Stimulated activated CD4-positive, alpha-beta T cell treated with anti-CD3 and anti-CD28 coated beads, Interleukin-15, amount 100 ng/mL, for 24 hours (primary cell): ENCODE measurements at places on chromosomes 7 and 10.
A peak's percentile ranks its signal among the peaks of the same experiment; 100 is the strongest.

DNA sequence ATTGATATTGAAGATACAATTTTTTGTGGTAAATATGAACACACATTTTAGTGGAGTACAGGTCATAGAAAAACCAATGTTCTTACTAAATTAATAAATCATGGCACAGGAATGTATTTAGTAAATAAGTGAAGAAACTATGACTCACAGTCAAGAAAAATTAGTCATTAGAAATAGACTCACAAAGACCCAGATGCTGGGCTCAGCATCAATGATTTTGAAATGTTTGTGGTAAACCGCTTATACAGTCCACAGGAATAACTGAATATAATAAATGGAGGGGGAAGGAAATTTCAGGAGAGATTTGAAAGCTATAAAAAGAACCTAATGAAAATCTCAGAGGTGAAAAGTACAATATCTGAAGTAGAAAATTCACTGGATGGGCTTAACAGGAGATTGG, 138.3 kb upstream of the ADCY1 start:
- DNase-seq = no peak

DNA sequence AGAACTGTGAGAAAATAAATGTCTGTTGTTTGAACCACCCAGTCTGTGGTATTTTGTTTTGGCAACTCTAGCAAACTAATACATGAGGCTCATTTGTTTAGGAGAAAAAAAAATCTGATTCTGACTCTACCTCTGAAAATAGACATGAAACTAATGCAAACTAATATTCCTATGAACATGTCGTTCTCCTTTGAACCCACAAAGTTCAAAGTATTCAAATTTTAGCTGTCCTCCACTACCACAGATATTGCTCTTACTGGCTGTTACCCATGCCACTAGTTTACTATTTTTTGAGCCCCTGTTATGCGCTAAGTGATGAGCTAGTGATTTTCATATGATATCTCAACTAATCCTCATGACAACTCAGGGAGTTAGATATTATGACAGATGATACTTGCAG, 58.8 kb upstream of the ZNF804B start:
- DNase-seq = no peak

GRCh38 chr10:17290226-17290625, 62.2 kb downstream of the VIM start:
- DNase-seq = peak; percentile 20

DNA sequence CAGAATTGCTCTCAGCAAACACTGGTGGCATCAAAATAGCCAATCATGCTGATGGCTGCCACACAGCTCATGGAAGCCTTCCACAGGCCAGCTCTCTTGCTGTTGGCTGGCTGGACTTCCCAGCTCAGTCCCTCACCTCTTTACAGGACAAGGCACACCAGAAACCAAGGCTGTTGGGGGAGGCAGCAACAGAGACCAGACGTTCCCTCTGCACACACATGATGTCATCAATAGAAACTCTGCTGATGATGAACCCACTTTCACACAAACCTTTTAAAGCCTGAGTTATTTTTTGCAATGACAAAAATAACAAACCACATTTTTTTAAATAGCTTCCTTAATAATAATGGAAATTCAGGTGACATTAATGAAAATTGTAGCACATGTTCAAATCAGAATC, 300.9 kb upstream of the C7orf33 start:
- no peak for DNase-seq

GRCh38 chr7:56092789-56093531, at the start of gene PHKG1:
Gene PHKG1 (minus strand): TSS chr7:56092952. CDS start chr7:56088941, 4,011 bp downstream.
- DNase-seq = no peak

DNA sequence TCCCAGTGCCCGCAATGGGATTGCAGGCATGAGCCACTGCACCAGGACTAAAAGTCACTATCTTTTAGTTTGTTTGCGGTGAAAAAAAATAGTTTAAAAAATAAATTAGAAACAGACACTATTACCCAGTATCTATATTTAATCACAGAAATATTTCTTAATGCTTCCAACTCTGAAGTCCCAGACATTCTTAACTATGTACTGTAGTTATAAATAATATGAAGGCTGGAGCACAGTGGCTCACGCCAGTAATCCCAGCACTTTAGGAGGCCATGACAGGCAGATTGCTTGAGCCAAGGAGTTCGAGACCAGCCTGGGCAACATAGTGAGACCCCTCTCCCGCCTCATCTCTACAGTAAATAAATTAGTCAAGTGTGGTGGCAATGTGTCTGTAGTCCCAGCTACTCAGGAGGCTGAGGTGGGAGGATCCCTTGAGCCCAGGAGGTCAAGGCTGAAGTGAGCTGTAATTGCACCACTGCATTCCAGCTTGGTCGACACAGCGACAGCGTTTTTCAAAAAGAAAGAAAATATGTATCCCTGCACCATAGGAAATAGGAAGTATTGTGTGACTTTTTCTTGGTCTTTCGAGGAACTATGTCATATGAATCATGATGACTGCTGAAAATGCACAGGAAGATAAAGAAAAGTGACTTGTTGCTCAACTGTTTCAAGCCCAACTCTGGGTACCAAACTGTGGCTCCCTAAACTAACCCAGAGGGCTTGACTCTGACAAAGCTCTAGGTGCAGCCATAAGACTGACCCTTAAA, 74.9 kb upstream of the STEAP1B start:
- DNase-seq = no peak

DNA sequence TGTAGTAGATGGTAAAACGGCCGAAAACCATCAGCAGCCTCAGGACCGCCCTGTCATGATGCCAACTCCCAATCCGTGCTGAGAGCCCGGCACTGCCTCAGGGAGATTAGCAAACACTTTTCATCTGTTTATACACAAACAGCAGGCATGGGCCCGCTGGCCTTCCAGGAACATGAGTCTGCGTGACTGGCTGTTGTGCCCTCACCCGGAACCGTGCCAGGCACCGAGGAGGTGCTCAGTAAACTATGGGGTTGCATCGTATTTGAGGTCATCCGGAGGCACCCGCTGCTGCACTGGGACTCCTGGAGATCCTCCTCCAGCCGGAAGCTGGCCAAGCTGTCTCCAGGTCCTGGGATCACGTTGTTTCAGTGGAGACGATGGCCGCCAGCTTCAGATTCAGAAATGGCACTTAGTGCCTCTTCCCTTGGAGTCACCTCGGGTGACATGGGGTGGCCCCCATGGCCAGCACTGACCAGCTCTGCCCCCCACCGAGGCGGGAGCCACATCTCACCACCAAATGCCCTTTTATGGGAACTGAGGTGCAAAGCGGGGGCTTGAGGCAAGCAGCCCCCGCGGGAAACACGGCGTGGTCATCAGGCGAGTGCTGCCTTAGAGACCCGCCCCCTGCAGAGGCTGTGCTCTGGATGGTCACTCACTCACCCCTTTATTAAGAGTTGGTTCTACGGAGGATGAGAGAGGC, 585.9 kb downstream of the PTPRN2 start:
- DNase-seq = no peak

GRCh38 chr7:21134631-21135030, 293.3 kb upstream of the SP4 start:
- no peak for DNase-seq

GRCh38 chr7:155680864-155681263, 36.4 kb downstream of the RBM33 start:
- no peak for DNase-seq

GRCh38 chr7:33221390-33221789, 92.0 kb downstream of the BBS9 start:
- DNase-seq = no peak

- no peak for DNase-seq
Observed at GRCh38 chr7:110921595-110922151, 169.3 kb upstream of the LRRN3 start.

DNA sequence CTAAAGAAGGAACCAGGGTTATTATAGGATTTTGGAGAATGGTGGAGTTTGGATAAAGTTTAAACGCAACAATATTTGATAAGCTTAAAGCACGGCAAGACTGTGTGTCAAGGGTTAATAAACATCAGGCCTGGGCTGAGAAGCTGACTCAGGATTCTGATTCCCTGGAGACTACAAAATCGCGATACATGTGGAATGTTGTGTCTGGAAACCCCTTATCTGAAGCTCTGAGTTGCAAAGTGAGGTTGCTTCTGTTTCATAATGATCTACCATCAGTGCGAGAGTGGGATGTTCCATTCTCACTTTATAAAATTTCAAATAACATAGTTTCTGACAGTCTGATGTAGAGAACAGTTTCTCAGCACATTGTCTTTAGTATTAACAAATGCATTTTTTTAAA, 7.8 kb downstream of the C1GALT1 start:
- DNase-seq = no peak

GRCh38 chr10:1509011-1509530, 228.3 kb downstream of the ADARB2 start:
- DNase-seq = no peak

DNA sequence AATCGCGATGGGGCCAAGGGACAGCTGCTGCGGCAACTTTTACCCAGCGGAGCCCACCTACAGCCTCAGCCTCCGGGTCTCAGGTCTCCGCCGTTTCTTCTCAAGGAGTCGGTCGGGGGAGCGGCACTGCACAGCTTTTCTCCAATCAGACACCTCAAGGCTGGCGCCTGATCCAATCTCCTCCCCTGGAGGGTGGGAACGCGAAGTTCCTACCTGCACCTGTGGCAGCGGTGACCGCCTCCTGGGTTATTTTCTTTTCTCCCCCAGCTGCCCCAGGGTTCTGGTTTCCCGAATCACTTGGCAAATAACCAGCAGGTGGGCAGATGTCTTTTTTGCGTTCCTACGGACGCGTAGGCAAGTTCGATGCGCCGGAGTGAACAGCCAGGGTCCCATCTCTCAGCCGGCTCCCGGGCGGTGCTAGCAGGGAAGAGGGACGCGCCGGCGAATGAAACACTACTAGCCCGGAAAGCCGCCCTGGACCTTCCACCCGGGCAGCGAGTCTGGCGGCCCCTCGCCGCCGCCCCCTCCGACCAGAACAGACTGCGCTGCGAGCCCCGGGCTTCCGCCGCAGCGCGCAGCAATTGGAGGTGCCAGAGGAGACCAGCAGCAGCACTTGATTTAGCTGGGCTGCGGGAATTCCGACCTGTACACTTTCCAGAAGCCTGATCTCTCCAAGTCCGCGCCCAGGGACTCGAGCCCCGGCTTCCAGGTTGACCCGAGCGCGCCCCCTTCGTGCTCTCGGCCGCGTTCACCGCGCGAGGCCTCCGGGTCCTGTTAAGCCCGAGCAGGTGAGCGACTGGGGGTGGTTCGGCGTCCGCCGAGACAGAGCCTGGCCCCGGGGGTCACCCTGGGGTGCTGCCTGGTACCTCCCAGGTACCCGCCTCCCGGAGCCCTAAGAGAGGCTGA, at the start of gene PRR15:
PRR15 (plus strand) TSS at position 246 of the 906 bp plus-strand sequence. CDS start 2,495 bp downstream, outside the sequence.
- peak; percentile 19 for DNase-seq

DNA sequence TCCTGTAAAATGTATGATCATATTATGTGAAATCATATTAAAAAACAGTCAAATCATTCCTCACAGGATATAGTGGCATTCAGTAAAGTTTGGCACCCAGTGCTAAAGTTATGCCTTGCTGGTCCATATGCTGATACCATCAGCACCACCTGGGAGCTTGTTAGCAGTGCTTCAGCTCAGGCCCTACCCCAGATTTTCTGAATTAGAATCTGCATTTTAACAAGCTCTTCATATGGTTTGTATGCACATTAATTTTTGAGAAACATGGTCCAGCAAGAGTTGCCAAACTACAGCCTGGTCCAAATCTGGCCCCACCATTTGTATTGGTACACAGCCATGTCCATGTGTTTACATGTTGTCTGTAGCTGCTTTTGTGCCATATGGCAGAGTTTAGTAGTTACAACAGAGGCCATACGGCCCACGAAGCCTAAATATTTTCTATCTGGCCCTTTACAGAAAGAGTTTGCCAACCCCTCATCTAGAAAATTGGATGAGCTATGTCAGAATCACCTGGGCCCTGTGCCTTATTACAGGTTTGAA, 30.1 kb downstream of the RAB18 start:
- no peak for DNase-seq

DNA sequence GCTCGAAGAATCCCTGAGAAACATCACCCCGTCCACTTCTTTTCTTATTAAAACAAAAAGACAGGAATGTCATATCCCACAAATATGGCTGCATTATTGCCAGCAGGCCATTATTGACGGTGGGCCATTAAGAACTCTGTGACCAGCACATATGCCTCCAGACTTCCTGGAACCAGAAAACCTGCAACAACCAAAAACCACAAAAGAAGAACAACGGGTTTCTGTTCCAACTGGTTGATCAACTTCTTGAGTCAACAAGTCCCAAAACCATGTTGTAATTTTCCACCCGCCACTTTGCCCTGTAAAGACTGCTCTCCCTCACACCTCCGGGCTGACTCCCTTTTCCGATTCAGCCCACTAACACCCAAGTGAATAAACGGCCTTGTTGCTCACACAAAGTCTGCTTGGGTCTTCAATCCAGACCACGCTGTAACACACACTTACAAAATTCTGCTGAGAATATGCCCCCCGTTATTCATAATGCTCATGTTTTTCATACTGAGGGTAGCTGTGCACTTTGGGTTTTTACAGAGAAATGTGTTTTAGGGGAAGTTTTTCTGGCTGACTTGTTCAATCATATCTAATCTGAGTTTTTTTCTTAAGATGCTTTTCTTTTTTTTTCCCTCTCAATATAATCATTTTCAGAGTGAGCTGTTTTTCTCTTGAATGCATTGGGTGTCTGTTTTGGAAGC, 20.7 kb downstream of the ZNF107 start:
- peak; percentile 54 for DNase-seq

- no peak for DNase-seq
Observed at GRCh38 chr7:90931986-90932916, 332.0 kb upstream of the FZD1 start.

GRCh38 chr7:66886152-66886551, 34.9 kb upstream of the TMEM248 start:
- no peak for DNase-seq

- DNase-seq = no peak
Observed at GRCh38 chr10:33248638-33249037, 85.8 kb downstream of the NRP1 start.

DNA sequence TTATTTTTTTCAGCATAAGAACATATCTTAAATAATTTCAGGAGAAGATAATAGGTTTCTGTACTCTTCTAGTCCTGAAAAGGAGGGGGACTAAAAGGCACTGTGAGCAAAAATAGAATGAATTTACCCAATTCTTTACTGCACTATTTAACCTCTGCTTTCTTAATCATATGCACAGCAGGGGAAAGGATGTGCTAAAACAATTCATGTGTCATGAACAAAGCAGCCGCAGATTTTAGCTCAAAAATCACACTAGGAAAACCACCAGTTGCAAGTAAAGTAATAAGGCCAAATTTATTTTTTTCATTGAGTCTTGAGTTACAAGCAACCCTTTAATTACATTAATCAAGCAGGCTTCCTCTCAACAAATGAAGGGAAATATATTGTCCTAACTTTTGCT, 80.1 kb downstream of the CABCOCO1 start:
- no peak for DNase-seq
